NCI-H187 treated with DMSO at 0.1 percent for 48 hours (cell line): ENCODE measurements at places on chromosomes 13 and 19.

- DNase-seq: no peak
Measured at GRCh38 chr13:83325125-83325853, 557.0 kb downstream of the SLITRK1 start.

- DNase-seq: no peak
Measured at GRCh38 chr13:95608640-95609323, 35.7 kb downstream of the DZIP1 start.

- DNase-seq: no peak
Measured at GRCh38 chr19:19540064-19540714, 2.1 kb downstream of the CILP2 start.

- no peak for DNase-seq
Measured at GRCh38 chr13:40605573-40605972, 60.9 kb downstream of the FOXO1 start.

GRCh38 chr19:1587872-1588271, 4.8 kb downstream of the MBD3 start:
- no peak for DNase-seq

- no peak for DNase-seq
Measured at GRCh38 chr13:95253033-95253432, 48.2 kb downstream of the ABCC4 start.

DNA sequence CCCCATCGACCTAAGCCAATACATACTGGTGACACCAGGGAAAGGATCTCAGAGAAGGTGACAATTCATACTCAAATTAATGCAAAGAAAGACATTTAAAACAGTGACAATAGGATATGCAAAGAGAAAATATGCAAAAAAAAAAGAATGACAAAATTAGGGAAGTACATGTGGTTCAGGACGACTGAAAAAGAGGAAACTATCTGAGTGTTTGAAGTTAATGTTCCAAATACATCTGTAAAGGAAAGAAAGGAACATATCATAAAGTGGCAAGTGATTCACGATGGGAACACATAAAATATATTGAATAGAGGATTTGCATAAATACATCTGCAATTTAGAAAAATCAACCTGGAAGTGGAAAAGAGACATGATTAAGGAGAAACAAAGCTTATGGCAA, 441.4 kb downstream of the SLITRK5 start:
- DNase-seq: no peak

- no peak for DNase-seq
Measured at GRCh38 chr13:110506396-110506795, 55.1 kb downstream of the RAB20 start.

DNA sequence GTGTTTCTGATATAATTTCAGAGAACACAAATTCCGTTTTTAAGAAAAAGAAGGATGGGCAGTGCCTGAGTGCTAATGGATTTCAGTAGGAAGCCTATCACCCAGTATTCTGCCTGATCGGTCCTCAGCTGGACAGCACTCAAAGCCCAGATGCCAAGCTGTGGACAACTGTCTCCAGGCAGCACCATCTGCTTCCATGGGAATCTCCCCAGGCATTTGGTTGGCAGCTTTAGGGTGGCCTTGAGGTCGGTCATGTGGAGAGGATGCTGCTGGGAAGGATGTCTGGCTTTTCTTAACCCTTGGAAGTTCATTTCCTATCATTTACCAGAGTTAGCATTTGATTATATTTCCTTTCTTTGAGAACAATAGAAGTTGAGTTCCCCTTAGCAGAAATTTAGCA, 311.7 kb downstream of the TBC1D4 start:
- DNase-seq: no peak

GRCh38 chr13:30790592-30790991, 55.2 kb downstream of the ALOX5AP start:
- DNase-seq: no peak

DNA sequence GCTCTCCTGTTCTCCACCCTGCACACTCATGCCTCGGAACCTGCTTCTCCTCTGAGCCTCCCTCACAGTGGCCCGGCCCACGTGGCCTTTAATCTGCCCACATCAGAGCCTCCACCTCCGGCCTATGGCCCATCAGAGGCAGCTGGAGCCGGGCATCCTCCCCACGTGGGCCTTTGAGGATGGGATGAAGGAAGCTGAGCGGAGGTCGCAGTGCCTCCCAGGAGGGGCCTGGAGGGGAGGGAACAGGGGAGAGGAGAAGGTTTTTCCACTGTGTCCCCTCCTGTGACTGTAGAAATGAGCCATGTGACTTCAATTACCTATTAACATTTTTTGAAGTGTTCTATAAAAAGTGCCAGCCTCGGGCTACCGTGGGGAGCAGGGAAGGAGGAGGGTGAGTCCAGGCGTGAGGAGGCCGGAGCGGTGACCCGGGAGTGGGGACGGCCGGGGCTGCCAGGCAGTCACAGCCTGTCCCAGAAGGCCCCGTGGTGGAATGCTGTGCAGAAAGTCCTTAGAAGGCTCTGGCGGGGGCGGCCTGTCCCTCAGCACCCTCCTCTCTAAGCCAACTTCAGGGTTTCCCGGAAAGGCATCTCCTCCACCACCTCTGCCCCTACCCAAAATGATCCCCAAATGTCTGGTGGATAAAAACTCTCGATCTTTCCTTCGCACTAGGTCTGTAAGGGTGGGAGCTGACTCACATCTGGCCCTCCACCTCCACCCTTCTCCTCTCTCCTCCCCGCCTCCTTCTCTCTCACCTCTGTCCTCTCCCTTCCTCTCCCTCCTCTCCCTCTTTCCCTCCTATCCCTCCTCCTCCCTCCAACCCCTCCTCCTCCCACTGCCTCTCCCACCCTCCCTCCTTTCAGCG, 24.8 kb upstream of the SLC1A5 start:
- DNase-seq: no peak

- no peak for DNase-seq
Measured at GRCh38 chr19:57319869-57320179, 448 bp upstream of the ZNF543 start.

- no peak for DNase-seq
Measured at GRCh38 chr19:8826371-8826770, 5.7 kb downstream of the ZNF558 start.

DNA sequence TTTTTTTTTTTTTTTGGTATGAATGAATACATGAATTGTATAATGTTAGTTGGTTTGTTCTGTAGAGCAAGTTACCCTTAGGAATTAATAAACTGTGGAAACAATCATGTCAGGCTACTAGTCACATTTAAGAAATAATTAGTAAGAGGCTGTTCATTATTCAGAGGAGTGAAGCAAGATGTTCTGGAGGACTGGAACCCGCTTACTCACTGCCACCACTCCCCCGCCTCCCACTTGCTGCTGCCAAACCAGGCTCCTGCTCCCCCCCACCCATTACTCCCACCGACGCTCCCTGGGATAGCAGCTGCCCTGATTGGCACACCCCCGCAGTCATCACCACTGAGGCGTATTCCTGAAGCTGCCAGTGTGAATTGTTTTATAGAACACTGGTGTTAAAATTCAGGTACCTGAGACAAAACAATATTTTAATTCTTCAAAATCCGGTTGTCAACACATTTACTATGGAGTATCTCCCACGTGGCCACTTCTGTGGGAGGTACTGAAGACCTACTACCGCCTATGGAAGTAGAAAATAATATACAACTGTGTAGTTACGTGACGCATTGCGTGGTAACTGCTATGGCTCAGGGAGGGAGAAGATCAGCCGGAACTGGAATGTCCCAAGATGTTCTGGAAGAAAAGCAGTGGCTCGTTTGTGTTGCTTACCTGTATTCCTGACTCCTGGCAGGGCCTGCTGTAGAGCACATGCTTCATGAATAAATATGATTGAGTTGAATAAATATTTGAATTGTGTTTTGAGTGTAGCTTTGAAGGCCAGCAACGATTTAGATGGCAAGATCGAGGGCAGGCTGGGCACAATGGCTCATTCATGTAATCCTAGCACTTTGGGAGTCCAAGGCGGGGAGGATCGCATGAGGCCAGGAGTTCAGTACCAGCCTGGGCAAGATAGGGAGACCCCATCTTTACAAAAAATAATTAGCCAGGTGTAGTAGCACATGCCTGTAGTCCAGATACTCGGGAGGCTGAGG, 1.7 kb downstream of the DPY19L3 start:
- DNase-seq: no peak

GRCh38 chr19:19948800-19949199, 48.1 kb downstream of the ZNF93 start:
- no peak for DNase-seq

GRCh38 chr13:37198629-37199028, 93.2 kb upstream of the CSNK1A1L start:
- no peak for DNase-seq

DNA sequence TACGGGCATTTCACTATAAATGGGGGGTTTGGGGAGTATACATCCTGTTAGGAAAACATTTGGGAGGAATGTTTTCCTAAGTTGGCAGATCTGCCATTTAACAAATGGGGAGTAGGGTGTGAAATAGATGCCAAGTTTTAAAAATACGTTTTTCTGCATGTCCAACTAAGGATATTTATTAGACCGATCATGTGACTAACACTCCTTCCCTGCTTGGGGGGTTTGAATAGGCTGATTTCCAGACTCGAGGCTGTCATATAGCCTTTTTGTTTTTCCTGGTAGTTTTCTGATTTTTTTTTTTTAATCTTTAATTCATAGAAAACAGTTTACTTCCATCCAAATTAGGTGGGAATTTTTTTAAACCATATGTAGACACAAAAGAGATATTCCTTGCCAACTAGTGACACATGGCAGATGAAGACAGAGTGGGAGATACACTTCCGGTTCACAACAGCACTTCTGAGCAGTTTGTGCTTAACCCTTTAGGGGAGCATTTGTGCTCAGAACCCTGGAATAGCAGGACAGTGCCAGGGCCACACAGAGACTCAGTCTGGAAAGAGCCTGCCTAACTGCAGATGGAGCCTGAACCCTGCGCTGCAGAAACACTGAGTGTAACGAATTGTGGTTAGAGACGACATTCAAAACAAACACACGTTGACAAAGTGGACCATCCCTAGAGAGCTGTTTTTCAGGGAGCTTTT, 5.6 kb upstream of the GATAD2A start:
- DNase-seq: no peak

DNA sequence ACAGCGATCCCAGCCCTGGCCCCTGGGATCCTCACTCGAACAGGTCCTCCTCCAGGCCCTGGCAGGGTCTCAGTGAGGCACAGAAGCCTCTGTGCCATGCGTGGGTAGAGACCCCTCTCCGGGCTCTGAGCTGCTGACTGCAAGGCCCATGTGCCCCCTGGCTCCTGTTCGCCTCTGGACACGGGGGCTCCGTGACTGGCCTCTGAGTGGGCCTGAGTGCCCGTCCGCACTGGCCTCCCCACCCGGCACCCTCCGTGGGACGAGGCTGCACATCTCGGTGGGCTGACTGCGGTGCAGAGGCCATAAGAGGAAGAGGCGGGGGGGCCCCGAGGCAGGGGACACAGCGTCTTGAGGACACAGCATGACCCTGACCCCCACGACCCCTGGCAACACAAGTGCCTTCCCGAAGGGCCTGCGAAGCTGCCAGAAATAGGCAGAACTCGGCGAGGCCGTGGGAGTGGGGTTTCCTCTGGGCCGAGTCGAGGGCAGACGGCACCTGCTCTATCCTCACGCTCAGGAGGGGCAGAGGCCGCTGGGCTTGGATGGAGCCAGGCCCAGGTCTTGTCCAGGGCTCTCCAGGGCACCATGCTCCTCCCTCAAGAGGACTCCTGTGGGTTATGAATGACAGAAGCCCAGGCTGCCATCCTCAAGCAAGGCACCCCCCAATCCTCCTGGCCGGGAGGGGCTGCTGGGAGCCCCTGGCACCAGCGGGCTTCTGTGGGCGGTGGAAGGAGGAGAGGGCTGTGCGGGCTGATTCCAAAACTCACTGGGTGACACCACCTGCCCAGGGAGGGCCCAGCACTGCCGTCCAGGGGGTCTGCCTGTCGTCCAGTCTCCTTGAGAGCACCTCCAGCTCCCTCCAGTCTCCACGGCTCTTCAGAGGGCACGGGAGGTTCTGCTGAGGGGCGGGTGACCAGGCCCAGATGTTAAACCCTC, 52.6 kb downstream of the RASA3 start:
- no peak for DNase-seq

- DNase-seq: no peak
Measured at GRCh38 chr13:75804054-75804453, 167.9 kb downstream of the LMO7 start.

GRCh38 chr13:95176611-95177259, 124.5 kb downstream of the ABCC4 start:
- no peak for DNase-seq

GRCh38 chr19:23263396-23263795, 13.2 kb upstream of the ZNF724 start:
- no peak for DNase-seq

DNA sequence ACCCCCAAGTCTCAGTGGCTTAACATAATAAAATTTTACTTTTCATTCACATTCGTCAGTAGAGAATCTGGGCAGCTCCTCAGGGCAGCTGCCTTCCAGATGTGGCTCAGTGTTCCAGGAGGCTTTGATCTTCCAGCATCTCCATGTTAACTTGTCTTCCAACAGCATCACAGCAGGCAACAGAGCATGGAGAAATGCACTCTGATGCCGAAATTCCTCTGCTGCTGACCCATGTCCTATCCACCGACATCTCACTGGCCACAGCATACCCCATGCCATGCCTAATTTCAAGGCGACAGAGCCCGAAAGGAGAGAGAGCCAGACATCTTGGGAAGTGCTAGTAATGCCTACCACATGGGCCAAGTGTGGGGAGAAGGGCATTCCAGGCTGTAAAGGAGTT, 64.9 kb upstream of the MEDAG start:
- DNase-seq: no peak

DNA sequence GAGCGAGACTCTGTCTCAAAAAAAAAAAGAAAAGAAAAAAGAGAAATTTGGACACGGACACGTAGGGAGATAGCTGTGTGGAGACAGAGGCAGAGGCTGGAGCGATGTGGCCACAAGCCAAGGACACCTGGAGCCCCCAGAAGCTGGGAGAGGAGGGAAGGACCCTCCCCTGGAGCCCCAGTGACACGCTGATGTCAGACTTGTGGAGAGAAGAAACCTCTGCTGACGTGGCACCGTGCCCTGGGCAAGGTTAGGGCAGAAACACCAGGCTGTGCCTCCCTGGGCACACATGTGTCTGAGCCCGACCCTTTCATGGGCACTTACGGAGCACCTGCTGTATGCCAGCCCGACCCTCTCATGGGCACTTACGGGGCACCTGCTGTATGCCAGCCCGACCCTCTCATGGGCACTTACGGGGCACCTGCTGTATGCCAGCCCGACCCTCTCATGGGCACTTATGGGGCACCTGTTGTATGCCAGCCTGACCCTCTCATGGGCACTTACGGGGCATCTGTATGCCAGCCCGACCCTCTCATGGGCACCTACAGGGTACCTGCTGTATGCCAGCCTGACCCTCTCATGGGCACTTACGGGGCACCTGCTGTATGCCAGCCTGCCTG, 17.8 kb downstream of the ARID3A start:
- no peak for DNase-seq

GRCh38 chr13:110706570-110707372, 855 bp upstream of the CARS2 start:
- DNase-seq: no peak
